Stimulated activated naive CD8-positive, alpha-beta T cell treated with anti-CD3 and anti-CD28 coated beads, Interleukin-15, Interleukin-2, amounts not matched to agents 100 U/mL and 50 U/mL, for 24 hours (primary cell): ENCODE measurements at places on chromosomes 7 and 10.

DNA sequence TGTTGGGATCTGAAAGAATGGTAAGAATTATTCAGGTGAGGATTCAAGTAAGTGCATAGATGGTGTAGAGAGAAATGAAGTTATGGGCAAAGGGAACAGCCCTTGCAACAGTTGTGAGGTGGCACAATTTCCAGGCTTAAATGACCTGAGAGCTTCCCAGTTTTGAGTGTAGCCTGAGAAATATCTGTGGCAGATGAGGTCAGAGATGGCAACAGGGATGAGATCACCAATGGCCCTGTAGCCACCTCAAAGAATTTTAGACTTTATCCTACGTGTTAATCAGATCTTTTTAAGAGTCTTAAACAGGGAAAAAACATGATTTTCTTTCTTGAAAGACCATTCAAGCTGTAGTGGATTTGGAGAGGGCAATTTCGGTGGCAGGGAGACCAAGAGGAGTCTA is 1.9 kb upstream of the NRF1 start:
- DNase-seq: no peak

DNA sequence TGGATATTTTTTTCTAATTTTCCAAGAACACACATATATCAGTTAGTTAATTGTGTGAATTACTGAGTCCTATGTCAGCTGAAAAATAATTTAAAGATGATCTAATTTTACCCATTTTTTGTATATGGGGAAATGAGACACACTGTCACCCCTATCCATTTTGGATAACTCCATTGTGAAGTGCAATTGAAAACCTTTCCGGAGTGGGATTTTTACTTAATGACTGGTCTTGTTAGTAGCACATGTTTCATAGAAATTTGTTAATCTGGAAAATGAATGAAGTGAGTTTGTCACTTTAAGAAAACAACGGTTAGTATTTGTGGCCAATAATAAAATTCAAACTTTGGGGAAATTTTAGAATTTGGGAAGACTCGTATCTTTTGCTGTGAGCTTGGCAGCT is 2.0 kb downstream of the GARS1 start:
- DNase-seq: no peak

DNA sequence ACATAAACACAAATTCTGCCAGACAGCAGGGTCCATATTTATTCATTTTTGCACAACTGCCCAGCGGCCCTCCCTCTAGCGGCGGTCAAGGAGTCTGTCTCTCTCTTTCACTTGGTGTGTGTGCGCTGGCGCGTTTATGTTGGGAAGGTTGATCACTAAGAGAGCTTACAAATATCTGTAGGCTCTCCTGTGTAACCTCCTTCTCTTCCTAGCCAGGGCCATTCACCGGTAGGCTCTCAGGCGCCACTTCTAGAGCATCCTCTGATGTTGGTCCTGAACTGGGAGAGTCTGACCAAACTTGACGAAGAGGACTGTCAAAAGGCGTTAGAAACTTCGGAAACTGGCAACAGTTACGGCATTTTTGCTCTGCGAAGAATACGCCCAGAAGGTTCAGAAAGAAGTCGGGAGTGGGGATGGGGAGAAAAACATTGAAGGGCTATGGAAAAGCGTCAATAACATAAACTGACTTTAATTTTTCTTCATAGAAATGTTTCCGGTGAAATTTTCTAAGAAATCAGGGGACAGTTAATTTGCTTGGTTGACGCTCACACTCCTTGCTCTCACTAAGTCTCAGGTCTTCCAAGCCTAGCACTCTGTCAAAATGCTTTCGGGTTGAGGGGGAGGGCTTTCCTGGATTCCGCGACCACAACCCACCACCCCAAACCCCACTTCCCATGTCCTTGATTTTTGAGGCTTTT is 731.1 kb downstream of the ZWINT start:
- no peak for DNase-seq

DNA sequence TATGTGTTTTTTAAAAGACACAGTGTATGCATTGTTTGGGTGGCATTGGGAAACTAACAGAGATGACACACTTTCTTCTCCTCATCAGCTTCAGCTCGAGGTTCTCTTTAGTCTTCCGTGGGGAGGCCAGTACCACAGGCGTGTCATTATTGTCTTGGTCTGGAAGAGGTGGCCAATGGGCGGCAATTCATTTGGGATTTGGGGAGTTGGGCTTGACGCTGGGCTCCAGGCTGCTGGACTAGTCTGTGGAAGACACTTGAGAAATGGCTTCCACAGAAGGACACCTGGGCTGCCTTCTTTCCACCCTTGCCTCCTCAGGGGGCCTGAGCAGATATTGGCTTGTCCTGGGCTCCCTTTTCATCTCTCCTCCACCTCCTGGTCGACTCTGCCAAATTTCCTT is 192.2 kb downstream of the SH2D4B start:
- DNase-seq: no peak

GRCh38 chr10:18619016-18619415 is 32.4 kb downstream of the NSUN6 start:
- DNase-seq: no peak

- DNase-seq: no peak
These were observed 20.3 kb upstream of the CD36 start for GRCh38 chr7:80618096-80618495.

GRCh38 chr7:16660702-16661464 is 14.9 kb downstream of the BZW2 start:
- DNase-seq: no peak
